ENCODE measurements at places on chromosomes 3 and 15.

- no peak for DNase-seq
These were observed 78.1 kb downstream of the AGBL1 start for GRCh38 chr15:86157606-86158293.

GRCh38 chr3:168828536-168828935 lies 732.8 kb upstream of the GOLIM4 start:
- no peak for DNase-seq

DNA sequence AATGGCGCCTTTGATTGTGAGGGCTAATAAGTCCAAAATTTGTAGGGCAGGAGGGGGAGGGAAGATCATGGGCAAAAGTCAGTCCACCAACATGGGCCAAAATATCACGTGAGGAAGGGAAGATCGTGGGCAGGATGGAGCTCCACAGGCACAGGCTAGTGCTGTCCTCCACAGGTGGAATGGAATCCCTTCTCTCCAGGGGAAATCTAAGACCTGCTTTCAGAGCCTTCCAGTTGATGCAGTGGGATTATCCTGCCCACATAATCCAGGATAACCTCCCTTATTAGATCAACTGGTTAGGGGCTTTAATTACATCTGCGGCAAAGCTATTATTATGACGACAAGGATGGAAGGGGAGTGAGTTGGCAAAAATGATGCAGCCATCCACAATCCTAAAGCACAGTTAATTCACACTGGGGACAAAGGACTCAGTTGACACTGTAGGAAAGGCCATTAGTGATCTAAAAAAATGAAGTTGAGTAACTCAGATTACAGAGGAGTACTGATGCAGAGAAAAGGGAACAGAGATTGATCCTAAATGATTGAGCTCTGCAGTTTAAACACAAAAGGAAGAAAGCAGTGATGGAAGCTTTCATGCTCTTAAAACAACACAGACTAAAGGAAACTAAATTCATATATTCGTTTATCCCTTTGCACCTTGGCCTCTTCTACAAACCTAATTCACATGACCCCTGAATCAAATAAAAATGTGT lies 159.8 kb downstream of the AKAP13 start:
- DNase-seq = no peak

- DNase-seq = no peak
These were observed 25.7 kb downstream of the TGFBR2 start for GRCh38 chr3:30632065-30632464.

- DNase-seq = no peak
These were observed 200.3 kb upstream of the ICE2 start for GRCh38 chr15:60679256-60679655.

DNA sequence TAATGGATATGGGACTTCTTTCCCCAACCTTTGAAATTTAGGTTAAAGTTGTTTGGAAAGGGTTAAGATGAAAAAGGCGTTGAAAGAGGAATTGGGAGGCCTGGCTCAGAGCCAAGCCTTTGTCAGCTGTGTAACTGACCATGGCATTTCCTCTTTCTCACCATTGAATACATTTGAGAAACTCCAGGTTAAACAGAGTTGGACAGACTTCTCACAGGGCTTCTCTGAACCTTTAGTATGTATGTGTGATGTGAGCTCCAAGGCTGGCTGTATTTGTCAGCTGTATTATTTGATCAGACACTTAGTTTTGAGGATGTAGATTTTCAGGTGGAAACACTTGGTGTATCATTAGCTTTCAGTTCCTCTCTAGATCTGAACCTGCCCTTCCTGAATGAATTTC lies 136.4 kb upstream of the GOLGA6L4 start:
- no peak for DNase-seq

All from non-pigmented ciliary epithelial cell (primary cell).